ENCODE measurements at places on chromosomes 5 and 9.
A peak's percentile ranks its signal among the peaks of the same experiment; 100 is the strongest.

DNA sequence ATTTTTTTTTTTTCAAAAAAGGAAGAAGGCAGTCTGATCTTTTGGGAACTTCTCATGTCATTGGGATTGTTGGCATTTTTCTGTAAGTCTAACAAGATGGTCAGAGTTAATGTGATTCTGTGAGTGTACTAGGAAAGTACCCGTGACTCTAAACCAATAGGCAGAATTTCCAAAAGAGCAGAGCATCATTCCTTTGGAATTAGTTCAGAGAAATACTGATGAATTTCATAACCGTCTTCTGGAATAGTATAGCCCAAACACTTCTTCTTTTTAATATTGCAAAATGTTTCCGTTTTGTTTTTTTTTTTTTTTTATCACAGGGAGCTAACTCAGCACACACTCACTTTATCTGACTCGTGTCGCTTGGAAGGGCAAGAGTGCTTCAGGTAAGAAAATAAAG, 407.4 kb downstream of the DTWD2 start:
- no peak for DNase-seq

DNA sequence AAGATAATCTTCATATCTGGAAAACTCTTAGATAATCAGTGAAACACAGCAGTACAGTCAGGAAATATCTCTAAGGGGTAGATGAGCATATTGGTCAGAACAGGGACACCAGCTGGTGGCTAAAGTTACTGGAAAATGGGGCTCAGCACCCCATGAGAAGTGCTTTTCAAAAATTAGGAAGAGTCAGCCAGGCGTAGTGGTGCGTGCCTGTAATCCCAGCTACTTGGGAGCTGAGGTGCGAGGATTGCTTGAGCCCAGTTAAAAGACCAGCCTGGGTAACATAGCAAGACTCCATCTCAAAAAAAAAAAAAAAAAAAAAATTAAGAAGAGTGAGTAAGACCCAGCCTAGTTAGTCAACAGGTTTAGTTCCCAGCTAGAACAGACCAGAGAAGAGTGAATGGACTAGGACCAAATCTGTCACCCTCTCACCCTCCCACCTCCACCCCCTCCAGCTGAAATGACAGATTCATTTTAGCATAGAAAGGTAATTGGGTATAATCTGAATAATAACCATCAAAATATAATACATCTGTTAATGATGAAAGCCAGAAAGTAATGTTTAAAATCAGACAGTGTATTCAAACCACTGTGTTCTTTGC, 120.9 kb downstream of the CDC42SE2 start:
- no peak for DNase-seq

GRCh38 chr9:133604214-133604613, 5.0 kb downstream of the FAM163B start:
- peak; percentile 51 for DNase-seq

GRCh38 chr9:110025551-110026170, 182.3 kb downstream of the C9orf152 start:
- DNase-seq: no peak

GRCh38 chr5:169001394-169001793, 299.5 kb downstream of the SLIT3 start:
- DNase-seq: no peak

DNA sequence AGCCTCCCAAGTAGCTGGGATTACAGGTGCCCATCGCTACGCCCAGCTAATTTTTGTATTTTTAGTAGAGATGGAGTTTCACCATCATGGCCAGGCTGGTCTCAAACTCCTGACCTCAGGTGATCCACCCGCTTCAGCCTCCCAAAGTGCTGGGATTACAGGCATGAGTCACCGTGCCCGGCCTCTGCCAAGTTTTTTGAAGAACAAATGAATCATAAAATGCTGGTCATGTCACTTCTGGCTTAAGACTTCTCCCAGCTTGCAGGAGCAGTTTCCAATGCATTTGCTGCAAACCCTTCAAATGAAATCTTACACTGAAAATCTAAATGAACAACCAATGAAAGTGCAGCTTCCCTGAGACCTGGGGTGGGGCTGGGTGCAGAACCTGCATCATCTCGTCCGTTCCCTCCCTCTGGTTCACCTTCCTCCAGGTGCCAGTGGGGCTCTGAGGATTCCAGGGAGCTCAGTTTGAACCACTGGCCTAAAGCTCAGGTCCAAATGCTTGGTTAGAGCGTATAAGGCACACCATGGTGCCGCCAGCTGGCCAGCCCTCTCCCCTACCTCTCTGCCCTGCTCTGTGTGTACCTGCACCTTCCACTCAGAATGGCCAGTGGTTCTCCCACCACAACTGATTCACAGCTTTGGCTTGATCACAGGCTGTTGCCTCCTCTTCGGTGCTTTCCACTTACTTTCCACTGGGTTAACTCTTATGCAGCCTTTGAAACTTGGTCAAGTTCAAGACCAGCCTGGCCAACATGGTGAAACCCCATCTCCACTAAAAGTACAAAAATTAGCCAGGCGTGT, 39.8 kb upstream of the FUBP3 start:
- DNase-seq: no peak

DNA sequence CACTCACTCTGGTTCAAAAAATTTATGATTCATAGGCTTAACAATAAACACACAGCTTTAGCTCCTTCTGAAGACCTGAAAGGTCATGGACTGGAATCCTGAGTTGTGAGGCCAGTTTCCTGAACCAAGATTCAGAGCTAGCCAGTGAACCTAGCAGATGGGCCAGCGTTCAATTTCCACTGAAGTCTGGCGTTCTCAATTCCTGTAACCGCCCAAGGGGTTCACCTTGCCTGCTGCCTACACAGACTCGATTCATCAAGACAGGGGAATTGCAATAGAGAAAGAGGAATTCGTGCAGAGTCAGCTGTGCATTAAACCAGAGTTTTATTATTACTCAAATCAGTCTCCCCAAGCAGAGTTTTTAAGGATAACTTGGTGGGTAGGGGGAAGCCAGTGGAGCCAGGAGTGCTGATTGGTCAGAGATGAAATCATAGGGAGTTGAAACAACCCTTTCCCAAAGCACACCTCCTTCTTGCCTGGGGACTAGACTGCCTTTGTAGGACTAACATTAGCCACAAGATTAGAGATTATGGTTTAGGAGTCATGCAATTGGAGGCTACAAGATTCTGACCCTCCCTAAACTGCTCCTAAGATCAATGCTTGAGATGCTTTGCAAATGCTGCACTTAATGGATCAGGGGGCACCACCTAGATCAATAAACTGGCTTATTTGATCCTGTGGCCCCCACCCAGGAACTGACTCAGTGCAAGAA, 117.5 kb upstream of the SHB start:
- no peak for DNase-seq

DNA sequence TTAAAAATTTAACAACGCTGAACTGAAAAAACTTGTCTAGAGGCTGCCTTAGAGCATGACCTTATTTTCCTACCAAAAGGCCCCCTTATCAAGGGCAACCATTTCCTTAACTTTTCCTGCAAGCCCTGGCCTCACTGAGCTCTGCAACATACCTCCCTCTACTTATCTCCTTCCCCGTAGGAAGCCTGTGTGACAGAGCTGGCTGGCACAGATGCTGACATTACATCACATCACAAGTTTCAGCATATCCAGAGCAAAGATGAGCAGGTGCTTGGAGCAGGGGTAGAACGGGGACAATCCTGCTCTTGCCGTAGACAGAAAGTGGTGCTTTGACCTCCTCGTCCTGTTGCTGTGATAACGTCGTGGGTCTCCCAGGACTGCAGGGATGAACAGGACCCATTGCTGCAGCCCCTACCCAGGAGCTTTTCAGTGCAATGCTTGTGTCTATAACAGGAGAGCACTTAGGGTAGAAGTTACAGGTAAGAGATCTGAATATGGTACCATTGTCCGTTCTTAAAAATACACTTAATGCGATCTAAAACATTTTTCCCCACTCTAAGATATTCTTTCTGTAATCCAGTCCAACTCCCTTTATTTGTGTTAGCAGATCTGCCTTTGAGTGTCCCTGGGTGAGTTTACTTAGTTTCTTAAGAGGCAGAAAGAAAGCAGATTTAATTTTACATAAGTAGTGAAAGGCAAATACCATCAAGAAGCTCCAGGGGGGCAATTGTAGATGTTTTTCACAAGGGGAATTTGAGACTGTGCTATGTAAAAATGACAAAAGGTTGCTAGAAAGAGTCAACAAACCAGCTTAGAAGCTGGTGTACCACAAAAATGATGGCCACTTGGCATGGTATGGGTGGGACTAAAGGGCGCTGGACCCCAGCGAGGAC, 101.9 kb upstream of the EFNA5 start:
- DNase-seq: no peak

GRCh38 chr9:112605963-112606699, 111.8 kb downstream of the INIP start:
- no peak for DNase-seq

- no peak for DNase-seq
These were observed 1.9 kb downstream of the PCBD2 start for GRCh38 chr5:134906811-134907210.

DNA sequence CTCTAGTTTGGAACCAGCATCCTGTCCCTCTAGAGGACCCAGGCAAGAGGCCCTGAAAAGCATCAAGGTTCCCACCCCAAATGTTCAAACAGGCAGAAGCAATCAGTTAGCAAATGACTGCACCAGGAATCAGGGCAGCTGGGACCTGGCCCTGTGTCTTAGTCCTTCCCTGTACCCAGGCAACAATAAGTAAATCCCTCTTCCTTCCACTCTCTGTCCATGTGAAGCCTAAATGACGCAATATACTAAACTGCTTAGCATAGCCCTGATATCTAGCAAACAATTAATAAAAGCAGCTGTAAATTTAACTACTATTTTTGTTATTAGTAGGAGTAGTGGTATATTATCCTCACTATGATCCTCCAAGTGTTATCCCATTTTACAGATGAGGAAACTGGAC, 13.2 kb upstream of the ADRA1B start:
- DNase-seq: no peak

GRCh38 chr5:90888511-90889324, 330.1 kb downstream of the ADGRV1 start:
- no peak for DNase-seq

GRCh38 chr9:25613709-25614108, 64.5 kb downstream of the TUSC1 start:
- DNase-seq: no peak

- DNase-seq: no peak
These were observed 124.4 kb downstream of the PLK2 start for GRCh38 chr5:58335518-58335917.

- DNase-seq: no peak
These were observed 488.0 kb upstream of the CTNND2 start for GRCh38 chr5:12392246-12392645.

- no peak for DNase-seq
These were observed 233.4 kb upstream of the RGMB start for GRCh38 chr5:98540056-98540455.

DNA sequence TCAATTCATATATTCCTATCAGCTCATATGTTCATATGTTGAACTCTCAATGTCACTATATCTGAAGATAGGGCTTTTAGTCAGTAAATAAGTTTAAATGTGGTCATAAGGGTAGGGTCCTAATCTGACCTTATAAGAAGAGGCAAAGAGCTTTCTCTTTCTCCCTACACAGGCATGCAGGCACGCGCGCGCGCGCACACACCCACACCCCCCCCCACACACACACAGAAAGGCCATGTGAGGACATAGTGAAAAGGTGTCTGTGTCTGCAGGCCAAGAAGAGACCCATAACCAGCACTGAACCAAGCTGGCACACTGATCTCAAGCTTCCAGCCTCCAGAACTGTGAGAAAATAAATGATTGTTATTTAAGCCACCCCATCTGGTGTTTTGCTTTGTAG, 76.0 kb downstream of the PDE4D start:
- no peak for DNase-seq

DNA sequence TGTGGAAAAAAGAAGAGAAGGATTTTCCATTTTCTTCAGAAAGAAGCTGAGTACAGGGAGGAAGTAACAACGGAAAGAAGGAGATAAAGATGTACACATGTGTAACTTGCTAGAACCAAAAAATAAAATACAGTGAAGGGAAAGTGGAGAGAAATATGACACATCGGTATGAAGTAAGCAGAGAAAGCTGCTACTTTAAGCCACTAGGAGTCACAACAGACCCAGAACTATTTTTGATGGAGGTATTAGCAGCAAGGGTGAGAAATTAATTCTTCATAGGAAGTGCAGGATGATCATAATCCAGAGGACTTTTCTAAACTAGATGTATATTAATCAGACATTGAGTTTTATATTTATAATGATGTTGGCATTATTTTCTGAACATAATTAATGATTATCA, 88.5 kb downstream of the FAM174A start:
- no peak for DNase-seq

DNA sequence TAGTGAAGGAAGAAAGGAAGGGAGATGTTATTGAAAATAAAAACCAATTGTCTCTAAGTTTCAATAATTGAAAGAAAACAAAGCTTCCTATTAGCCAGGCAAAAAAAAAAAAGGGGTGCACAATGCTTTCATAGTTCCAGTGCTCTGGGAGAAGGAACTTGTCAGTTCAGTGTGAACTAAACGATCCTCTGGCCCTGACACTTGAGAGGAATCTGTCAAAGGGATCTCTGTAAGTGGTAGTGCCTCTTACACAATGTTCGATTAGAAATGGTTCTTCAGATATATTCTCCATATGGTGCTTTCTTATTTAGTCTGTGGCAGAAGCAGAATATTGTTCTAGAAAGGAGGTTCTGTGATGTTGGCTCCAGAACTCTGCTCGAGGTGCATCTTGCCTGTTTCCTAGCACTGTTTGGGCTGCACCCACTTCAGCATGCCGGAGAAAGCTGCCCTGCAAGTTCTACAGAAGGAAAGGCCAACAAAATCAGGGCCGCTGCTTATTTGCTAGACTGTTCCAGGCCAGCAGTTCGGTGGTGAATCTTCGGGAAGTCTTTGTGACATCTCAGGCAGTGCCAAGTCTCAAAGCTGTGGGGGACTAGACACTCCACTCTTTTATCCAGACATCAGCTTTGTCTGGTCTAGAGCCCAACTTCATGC, 90.9 kb downstream of the PIK3R1 start:
- DNase-seq: no peak

- no peak for DNase-seq
These were observed 118.5 kb downstream of the GNAQ start for GRCh38 chr9:77912895-77913693.

- no peak for DNase-seq
These were observed 4.7 kb downstream of the AK8 start for GRCh38 chr9:132873403-132873802.

- no peak for DNase-seq
These were observed 80.0 kb upstream of the TGFBR1 start for GRCh38 chr9:99024959-99025358.

DNA sequence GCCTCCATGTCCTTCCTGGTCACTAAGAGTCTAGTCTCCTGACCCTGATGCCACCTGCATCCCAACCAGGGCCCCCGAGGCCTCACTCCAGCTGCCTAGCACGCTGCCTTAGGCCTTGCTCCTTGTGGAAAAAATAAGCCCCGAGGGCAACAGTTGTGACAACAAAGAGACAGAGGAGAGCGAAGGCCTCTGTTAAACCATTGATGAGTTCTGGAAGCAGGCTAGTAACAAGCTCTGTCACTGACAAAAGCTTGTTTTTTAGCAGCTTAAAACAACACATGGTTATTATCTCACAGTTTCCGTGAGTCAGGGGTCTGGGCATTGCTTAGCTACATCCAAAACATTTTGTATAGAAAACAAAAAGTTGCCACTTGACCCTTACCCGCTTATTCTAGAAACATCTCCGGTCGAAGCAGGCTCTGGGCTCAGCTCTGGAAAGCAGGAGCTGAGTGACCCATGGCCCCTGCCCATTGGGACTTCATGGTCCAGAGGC, 48.2 kb upstream of the TBC1D2 start:
- no peak for DNase-seq

All from activated T-cell treated with anti-CD3 and anti-CD28 coated beads, Interleukin-2, amount 50 U/mL, for 1 hour (primary cell).